Activated CD8-positive, alpha-beta memory T cell treated with anti-CD3 and anti-CD28 coated beads for 48 hours (primary cell): ENCODE measurements at places on chromosomes 1 and 21.

GRCh38 chr1:173888749-173889148 lies 20.6 kb downstream of the ZBTB37 start:
- no peak for DNase-seq

DNA sequence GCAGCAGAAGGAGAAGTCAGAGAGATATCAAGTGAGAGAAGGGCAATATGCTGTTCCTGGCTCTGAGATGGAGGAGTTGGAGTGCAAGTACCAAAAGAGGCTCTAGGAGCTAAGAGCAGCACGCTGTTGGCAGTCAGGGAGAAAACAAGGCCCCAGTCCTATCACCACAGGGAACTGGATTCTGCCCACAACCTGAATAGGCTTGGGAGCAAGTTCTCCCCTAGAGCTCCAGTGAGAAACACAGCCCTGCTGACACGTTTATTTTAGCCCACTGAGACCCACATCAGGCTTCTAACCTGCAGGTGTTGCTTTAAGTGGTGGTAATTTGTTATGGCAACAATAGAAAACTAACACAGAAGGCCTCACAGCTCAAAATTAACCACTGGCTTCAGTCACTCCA lies 31.8 kb upstream of the ZNF644 start:
- DNase-seq = no peak

- DNase-seq = no peak
These were observed 52.6 kb downstream of the PCNX2 start for GRCh38 chr1:233242827-233243483.

GRCh38 chr1:10965546-10966226 lies 46.8 kb upstream of the TARDBP start:
- no peak for DNase-seq

GRCh38 chr1:13732971-13733667 lies 33.1 kb downstream of the PRDM2 start:
- DNase-seq = no peak

GRCh38 chr1:74502432-74502831 lies 10.0 kb downstream of the LRRC53 start:
- DNase-seq = no peak

- no peak for DNase-seq
These were observed 8.8 kb downstream of the NOL9 start for GRCh38 chr1:6545276-6546112.

GRCh38 chr1:201591981-201592380 lies 53.1 kb downstream of the NAV1 start:
- DNase-seq = no peak

DNA sequence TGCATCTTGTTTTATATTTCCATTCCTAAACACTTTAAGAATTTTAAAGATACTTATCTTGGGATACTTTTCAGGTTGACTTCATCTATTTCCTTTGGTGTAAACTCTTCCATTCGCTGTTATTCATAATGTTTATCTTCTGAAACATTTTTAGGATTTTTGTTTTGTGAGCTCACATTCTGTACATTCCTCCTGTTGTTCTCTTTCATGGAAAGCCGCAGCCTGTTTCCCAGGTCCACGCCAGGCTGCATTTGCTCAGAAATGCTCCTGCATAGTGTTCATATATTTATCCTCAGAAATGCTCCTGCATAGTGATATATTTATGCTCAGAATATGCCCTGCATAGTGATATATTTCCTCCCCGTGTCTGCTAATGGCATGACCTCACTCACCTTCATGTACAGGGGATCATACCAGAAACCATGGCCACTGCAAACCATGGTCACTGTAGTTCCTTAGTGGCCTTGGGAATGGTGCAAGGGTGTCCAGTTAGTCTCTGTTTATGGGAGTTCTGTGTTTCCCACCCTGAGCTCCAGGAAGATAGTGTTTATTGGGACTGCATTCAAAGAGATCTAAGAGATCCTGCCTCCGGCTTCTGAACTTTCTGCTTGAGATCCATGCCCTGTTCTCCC lies 153.9 kb upstream of the GREM2 start:
- no peak for DNase-seq

DNA sequence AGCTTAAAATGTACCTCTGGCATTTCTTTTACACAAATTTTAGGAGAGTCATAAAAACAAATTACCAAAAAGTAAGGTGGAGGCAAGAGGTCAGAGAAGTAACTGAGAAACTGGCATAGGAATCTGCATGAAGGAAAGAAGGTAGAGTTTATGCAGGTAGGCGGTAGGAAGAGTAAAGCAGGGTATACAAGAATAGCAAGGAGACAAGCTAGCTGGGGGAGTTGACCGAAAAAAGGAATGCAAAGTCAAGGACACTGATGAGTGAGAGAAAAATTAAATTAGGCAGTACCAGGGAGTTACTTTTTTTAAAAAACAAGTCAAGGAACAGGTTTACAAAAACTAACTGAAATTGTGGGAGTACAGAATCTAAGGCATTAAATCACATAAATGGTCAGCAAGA lies 56.0 kb downstream of the FOXJ3 start:
- no peak for DNase-seq

GRCh38 chr1:86648255-86648654 lies 56.1 kb upstream of the SH3GLB1 start:
- no peak for DNase-seq

- DNase-seq = no peak
These were observed 114.4 kb upstream of the GADD45A start for GRCh38 chr1:67570486-67571143.

DNA sequence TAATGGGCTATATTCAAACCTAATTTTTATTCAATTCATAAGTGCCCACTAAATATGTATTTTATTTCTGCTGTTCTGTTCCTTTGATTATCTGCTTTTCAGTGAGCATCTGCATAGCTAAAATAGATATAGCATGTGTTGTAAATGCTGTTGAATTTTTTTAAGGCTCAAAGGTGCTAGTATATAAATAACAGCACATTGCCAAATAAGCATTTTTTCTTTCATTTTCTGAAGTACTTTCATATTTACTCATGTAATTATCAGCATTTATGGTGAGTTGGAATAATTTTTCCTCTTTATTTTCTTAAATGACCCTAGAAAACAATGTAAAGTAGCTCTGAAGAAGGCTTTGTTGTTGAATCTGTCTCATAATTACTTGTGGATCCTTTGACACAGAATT lies 69.6 kb upstream of the B3GALT2 start:
- DNase-seq = no peak

GRCh38 chr1:160363010-160363409 lies 3.9 kb upstream of the NHLH1 start:
- no peak for DNase-seq

DNA sequence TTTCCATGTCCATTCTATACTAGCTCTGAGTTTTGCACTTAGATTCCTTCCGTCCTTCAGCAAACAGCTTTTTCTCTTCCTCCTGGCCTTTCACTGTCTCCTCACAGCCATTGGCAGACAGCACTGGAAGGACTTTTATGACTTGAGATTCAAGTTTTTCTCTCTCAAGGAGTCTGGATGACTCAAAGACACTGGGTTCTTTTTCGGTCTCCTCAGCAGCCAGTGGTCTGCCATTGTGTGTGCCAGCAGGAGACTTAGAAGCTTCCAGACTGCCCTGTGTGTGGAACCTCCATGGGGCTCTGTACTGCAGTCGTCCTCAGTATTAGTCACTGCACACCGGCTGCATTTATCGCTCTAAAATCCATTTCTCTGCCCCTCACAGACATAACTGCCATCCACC lies 30.5 kb downstream of the NTNG1 start:
- no peak for DNase-seq

DNA sequence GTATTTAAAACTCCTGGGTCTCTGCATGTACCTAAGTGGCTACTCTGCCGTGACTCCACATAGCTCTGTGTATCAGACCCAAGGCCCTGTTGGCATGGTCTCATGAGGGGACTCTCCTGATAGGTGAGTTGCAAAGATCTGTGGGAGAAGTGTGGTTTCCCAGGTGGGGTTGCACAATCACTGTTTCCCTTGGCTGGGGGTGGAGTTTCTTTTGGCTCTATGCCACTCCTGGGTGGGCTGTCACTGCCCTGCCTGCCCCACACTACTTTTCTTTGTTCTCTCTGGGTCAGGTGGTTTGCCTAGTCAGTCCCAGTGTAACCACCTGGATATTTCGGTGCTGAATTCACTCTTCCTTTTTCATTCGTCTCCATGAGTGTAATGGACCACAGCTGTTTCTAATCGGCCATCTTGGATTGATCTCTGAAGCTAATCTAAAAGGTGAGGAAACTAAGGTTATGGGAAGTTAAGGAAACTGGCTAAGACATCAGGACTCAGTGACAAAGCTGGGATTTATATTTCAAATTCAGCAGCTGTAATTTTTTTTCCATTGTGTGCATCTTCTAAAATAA lies 97.1 kb upstream of the CACYBP start:
- DNase-seq = no peak

DNA sequence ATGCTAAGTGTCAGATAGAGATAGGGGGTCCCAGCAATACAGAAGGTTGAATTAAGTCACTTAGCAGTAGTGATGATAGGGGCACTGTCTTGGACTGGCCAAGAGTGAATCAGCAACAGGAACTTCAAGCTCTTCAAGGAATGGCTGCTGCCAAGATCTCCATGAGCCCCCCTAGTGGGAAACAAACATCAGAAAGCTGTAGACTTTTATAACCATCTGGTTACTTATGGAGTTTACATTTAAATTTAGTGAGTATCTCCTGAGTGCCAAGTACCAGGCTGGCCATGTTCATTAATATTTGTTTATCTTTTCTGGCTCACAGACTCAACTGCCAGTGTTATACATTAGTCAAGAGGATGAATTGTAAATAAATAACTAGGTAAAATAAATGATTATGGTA lies 327.3 kb downstream of the TTLL7 start:
- no peak for DNase-seq

- DNase-seq = no peak
These were observed 84.2 kb downstream of the KIRREL1 start for GRCh38 chr1:158077411-158078256.

DNA sequence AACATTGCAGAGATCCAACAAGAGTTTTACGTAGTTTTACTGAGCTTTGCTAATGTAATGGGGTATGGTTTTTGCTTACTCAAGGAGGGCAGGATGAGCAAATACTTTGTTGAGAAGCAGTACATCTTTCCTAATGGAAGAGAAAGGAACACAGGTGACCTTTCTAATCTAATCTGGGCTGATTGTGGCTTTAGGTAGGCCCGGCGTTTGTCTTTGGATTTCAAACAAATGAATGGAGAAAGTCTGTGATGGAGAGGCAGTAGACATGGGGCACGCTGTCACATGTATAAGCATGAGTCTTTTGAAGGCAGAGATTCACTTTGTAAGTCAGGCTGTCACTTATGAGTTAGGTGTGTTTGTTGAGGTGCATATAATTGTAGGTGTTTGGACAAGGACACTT lies 1.7 kb downstream of the PLEKHM2 start:
- DNase-seq = no peak

- no peak for DNase-seq
These were observed 14.7 kb upstream of the CYYR1 start for GRCh38 chr21:26587736-26588201.

- DNase-seq = no peak
These were observed 29.2 kb upstream of the PLCH2 start for GRCh38 chr1:2446861-2447260.

GRCh38 chr1:44314452-44314851 lies 40.6 kb downstream of the ERI3 start:
- no peak for DNase-seq

DNA sequence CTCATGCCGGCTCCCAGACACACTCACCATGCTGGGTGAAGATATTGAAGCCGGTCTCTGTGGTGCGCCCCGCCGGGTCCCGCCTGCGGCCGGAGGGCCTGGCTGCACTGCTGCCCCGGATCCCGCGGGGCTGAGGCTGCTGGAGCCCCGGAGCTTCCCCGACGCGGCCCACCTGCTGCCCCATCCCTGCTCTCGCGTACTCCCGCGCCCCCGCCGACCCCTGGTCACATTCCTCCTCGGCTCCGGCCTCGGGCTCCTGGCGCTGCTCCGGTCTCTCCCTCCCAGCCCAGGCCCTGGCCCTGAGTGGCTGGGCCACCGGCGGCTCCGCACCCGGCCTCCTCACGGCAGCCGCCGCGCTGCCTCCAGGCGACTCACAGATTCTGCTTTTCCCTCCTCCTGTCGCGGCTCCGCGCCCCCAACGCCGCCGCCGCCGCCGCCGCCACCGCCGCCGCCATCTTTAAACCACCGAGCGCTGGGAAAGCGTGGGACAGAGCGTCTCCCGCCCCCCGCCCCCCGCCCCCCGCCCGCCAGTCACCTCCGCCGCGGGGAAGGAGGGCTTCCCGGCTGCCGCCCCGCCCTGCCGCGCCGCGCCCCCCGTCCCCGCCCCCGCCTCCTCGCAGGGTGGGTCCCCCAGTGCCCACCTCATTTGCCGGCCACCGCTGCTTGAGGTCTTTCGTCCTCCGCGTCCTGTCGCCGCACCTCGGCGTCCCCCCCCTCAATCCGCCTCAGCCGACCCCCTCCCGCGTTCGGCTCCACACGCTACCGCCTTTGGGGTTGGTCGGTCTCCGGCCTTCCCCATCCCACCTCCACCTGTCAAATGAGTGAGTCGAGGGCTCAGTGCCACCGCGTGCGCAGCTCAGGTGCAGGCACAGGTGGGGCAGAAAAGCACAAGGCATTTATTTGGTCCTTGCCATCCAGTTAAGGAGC lies at the start of gene ABL2:
ABL2 (minus strand) TSS at position 464 of the 927 bp plus-strand sequence; CDS start at position 184, 280 bp downstream.
- DNase-seq = peak; percentile 16

DNA sequence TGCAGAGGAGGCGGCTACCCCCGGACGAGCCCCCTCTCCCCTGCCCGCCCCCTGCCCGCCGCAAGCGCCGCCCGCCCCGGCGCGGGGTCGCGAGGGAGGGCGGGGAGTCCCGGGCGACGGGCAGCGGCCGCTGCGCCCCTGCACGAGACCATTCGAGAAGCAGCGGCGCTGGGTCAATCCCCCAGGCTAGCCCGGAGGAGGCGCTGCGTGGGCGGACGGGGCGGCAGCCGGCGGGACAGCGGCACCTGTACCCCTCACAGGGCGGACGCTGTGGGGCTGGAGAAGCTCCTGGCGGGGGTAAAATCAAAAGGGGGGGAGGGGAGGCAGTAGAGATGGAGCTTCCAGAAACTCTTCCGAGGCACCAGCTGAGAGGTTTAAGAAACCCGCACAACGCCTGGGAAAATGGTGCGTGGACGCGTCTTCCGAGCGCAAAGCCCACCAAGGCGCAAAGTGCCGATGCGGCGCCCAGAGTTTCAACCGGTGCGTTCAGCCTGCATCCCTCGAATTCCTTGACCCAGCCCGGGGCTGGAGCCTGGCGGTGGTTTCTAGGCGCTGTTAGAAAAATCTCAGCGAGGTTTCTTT lies at the start of gene PLPPR5:
PLPPR5 (minus strand) TSS at position 1 of the 582 bp plus-strand sequence. CDS start 190 bp downstream, outside the sequence.
- no peak for DNase-seq

GRCh38 chr1:47661040-47661439 lies 223.2 kb downstream of the FOXD2 start:
- DNase-seq = no peak
